Body of pancreas (tissue), 4 donors: ENCODE measurements at places on chromosomes 16 and 17. TPM values are rescaled to one million over a fixed set of nuclear protein-coding genes. Genes with fewer than 3 reads are reported as not detected.

GRCh38 chr16:89525146-89525913 lies 17.1 kb downstream of the SPG7 start:
- no peak for DNase-seq

DNA sequence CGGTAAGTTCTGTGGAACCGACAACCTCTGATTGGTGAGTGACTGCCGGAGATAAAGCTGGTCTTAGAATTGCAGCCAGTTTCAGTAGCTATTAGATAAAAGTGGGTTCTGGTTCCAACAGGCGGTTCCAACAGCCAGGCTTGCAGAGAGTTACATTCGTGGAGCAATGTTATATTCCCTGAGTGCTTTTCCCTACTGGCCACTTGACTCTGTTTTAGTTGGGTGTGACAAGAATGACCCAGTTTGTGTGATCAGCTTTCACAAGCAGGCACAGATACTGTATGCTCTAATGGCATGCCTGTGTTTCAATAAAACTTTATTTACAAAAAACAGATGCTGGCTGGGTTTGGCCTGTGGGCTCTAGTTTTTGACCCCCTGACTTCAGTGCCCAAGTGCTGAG lies 196.6 kb downstream of the SNX29 start:
- no peak for DNase-seq

- DNase-seq: no peak
Measured at GRCh38 chr17:39658346-39658745, 6.8 kb upstream of the TCAP start.

DNA sequence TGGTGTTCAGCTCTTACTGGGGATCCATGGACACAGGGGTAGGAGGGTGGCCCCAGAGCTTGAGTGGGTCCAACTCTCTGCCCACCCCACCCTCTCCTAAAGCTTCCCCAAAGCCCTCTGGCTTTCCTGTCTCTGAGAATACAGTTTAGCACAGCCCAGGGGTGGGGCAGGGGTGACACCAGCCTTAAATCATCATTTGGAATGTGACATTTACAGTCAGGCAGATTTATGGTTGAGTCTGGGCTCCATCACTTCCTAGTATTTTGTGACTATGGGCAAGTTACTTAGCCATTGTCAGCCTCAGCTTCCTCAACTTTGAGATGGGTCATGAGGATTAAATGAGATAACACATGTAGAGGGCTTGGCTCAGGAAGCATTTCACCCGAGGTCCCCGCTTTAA lies 193.1 kb upstream of the IRX6 start:
- DNase-seq: no peak

The PDP2 gene
- 6.9 TPM for total RNA-seq

The ODAD4 gene
- 0.26 TPM for total RNA-seq

The SETD1A gene
- 10.9 TPM for total RNA-seq
